IPS DF 19.7 (cell line): ENCODE measurements at places on chromosomes 4 and X.

GRCh38 chr4:66568001-66568400 is 897.7 kb upstream of the EPHA5 start:
- no peak for DNase-seq

DNA sequence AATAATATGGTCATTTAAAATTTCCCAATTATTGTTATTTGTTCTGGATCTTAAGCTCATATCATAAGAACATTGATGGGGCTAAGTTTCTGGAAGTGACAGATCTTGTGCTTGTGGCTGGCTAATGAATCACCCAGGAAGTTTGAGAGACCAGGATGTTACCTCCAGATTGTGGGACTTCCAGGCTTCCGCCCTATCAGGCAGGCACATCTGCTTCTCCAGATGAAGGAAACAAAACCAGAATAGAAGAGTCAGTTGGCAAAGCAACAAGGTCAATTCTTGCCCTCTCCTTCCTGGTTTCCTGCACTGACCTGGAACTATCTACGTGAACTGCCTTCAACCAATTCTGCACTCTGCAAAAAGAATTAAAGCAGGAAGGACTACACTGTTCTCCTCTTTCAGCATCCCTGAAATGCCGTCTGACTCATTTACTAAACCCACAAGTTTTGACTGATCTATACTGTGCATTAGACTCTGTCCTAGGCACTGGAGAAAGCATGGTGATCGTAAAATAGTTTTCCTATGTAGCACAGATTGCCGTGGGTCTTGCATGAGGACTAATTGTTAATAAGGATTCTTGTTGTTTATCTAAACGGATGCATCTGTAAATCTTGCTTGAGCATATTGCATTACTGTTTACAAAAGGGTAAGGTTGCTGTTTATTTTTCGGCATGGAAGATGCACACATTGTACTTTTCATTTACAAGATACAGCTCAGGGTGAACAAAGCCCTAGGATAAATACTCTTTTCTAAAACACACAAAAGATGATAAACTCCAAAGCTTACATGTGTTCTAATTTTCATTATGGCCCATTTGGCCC is 74.6 kb downstream of the AMELX start:
- DNase-seq, result no peak

- no peak for DNase-seq
These were observed 253.2 kb downstream of the SPRY1 start for GRCh38 chr4:123649645-123650391.

- peak; percentile 33 for DNase-seq
These were observed 66.4 kb downstream of the JADE3 start for GRCh38 chrX:46978341-46979291.

DNA sequence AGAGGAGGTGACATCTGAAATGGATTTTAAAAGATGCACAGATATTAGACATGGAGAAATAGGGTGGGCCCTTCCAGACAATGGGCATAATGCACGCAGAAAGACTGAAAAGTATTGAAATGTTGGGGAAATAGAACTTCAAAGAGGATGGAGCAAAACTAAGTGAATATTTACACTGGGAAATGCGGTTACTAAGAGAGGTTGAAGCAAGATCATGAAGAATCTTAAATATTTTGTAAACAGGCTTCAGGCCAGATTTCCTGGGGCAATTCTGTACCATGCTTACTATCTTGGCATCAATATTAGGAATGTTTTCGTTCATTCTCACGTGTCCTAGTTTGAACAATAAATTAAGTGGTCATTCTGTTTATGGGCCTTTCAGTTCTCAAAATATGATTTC is 216.3 kb downstream of the ADAMTS3 start:
- DNase-seq, result no peak

DNA sequence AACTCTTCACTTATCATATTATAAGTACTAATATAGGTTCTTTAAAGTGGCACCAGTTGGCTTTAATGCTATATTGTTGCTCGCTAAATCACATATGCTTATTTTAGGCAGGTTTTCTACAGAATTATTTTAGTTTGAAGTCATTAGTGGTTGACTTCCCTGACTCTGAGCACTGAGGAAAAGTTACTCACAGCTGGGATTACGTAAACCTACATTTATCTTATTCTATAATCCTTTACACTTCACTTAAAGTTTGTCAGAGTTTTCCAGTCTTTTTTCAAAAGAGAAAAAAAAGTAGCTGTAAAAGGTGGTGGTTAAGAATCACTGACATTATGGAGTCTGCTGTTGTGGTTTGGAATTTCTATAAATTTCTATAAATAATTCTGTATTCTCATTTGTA is 5.8 kb downstream of the UGT2B4 start:
- DNase-seq, result no peak

DNA sequence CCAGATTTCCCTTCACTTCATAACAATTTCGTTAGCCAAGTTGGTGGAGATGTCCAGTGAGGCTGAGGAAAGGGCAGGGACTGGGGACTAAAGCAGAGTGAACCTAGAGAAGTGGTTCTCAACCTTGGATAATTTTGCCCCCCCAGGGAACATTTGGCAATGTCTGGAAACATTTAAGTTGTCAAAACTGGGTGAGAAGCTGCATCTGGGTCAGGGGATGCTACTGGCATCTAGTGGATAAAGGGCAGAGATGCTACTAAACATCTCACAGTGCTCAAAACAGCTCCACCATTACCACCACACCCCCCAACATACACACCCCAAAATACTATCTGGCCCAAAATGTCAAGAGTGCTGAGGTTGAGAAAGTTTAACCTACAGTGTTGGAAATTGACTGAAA is 32.0 kb upstream of the FGF16 start:
- DNase-seq, result no peak

- peak; percentile 3 for DNase-seq
These were observed 513.6 kb upstream of the PITX2 start for GRCh38 chr4:111136438-111136837.

DNA sequence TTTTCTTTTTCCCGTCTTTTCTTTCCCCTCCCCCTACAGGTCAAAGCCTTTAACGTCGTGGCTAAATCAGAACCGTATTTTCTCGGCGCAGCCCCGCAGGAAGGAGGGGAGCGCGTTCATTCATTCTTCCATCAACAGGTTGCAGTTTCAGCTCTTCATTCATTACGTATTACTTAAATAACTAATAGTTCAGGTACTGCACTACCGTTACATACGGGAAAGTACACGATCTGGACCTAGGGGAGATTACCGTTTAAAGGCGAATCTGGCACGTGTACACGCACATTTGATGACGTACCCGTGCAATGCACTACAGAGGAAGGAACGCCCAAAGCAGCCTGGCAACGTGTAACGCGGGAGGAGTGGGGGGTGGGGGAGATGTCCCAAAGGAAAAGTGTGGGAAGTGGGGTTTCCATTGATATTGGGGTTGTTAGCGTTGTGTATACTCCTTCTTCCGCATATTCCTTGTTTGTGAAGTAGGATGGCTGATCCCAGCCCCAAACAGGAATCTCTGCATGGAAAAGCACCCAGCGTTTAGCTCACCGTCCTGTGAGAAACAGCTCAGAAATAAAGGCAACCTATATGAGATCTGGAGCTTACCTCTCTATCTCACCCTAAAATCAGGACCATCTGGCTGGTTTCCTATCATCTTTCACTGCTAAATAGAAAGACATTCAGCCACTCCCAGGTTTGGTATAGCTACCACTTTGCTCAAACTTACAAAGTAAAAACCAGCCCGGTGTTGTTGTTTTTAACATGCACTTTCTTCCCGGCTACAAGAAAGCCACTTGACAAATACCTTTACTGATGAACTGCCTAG is 585 bp upstream of the SEC24D start:
- peak; percentile 25 for DNase-seq

DNA sequence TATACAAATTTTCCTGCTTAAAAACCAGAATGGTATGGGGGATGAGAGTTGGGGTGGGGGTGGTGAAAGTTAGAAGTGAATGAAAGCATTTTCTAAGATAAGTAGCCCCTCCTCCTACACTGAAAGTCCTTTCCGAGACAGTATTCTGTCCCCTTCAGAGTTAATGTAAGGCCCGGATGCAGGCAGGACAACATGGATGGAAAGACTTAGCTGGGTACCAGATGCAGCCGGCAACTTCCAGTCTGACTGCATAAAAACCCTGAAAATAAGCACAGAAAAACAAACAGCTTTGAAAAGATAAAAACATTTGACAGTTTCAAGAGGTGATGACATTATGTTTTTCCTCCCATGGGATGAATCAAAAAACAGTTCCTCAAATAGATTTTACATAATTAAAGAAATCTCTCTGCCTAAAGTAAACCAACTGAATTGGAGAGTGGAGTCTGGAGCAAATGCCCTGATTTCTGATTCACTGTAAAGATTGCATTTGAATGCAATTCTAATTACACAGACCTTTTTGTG is 196.3 kb downstream of the GPAT3 start:
- no peak for DNase-seq
